Activated T-cell treated with anti-CD3 and anti-CD28 coated beads for 1 hour (primary cell): ENCODE measurements at places on chromosomes 1 and 21.

- DNase-seq: no peak
These were observed 1.1 kb upstream of the YBX1 start for GRCh38 chr1:42680921-42681683.

DNA sequence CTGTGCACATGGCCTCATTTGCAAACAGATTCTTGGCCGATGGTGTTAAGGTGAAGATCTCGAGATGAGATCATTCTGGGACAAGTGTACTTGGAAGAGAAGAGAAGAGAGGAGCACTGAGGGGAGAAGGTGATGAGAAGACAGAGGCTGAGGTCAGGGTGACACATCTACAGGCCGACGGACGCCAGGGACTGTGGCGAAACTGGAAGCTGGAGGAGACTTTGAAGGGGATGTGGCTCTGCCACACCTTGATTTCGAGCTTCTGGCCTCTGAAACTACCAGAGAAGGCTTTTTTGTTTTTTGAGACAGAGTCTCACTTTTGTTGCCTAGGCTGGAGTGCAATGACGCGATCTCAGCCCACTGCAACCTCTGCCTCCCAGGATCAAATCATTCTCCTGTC lies 137.5 kb upstream of the TMEM51 start:
- DNase-seq: no peak

DNA sequence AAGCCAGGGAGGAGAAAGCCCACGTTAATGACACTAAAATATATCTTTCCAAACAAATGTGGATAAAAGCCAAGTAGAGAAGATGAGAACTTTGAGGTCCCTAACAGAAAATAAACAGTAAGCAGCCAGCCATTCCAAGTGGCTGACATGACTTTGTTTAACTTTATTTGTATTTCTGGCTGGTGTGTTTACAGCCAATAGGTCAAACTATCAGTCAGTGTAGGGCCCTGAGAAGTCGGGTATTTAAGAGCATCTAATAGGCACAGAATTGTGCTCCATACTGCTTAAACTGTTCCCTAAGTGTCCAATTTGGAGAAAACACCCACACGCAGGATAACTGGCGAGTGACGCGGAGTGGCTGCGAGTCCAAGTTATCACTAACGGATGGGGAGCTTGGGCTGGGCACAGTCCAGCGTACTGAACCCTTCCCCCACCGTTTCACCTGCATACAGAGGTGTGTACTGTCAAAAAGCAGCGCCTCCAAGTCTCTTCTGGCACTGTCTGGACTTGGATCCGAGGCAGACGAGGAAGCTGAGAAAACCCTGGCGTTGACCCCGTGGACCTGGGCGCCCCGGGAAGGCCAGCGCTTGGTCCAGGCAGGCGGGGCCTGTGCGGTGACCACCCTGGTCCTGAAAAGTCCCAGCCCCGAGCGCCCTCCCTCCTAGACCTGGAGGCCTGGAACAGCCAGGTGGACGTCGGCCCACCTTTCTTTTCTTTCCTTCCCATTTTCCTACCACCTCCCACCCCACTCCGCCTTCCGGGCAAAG lies 662 bp upstream of the LGALS8 start:
- DNase-seq: no peak

- DNase-seq: no peak
These were observed 741.4 kb downstream of the ADGRL2 start for GRCh38 chr1:82542141-82542540.

- no peak for DNase-seq
These were observed 26.1 kb downstream of the ACOT7 start for GRCh38 chr1:6367381-6368012.

DNA sequence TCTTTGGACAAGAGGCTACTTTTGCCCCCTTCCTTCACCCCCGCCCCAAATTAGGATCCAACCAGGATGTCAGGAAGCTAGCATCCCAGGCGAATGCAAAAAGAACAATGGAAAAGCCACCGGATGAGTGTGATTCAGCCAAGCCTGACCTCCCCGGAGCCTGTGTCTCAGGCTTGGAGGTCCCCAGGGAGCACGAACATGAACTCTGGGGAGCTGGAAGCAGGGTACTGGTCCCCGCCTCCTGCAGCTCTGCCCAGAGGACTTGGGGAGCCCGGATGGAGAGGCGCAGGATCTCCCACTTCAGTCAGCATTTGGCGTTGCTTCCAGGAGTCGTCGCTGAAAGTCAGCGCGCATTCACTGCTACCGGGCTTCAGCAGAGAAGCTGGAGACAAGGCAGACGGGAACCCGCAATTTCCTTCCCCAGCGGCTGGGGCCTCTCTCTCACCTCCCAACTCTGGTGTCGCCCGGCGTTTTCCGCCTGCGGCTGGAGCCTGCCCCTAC lies 1.8 kb upstream of the TBX15 start:
- no peak for DNase-seq

DNA sequence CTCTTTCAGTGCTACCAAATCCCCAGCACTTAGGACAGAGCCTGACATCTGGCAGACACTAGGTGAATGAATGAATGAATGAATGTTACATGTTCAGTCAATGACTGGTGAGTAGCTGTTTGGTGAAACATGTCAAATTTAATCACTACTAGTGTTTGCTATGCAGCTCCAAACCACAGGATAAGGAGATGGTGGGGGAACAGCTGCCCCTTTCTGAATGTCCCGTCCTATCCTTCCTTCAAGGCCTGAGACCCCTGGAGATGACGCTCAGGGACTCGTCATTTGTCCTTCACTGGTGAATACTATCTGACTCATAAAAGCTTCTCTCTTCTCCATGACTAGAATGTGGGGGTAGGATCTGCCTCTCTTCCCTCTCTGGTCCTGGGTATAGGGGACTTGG lies 175.4 kb downstream of the HIVEP3 start:
- no peak for DNase-seq

DNA sequence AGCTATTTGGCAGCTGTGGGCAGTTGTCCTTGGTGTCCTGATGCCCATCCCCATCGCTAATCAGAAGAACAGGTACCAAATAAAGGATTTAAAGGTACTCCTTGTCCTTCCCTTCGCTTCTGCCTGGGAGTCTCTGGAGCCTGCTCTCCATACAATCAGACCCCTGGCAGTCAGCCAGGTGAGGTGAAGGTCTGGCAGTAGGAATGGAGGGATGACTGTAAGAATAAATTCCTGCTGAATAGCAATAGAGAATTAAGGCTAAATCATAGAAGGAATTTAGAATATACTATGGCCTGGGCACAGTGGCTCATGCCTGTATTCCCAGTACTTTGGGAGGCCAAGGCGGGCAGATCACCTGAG lies 9.2 kb downstream of the THBS3 start:
- DNase-seq: no peak

DNA sequence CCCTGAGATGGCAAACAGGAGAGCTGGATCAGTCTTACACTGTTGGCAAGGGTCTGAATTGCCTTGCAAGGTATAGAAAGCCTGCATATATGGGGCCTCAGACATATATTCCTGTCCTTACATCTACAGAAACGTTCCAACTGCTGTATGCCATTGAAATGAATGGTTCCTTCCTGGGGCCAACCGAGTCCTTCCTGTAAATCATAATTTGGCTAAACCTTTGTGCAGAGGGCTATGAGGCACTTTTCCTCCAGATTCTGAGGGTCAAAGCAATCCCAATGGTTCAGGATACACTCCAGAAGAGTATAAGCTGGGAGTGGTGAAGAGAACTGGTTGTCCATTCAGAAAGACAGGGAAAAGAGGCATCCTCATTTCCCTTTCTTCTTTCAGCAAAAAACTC lies 190.5 kb downstream of the PTPRC start:
- DNase-seq: no peak

DNA sequence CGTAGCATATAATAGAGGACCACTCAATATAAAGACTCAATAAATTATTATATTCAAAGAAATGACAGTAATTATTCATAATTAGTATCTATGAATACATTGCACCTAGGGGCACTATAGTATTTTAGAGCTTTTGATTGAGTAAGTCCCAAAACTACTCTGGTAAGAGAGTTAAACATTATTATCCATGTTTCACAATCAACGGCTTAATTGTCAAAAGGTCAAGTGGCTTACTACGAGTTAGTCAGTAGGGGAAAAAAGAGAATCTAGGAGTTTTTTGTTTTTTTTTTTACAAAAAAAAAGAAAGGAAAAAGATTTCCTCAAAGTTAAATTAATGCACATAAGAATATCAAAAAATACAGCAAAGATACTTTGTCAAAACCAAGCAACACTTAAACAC lies 20.4 kb upstream of the LAMC1 start:
- no peak for DNase-seq
